ENCODE measurements at places on chromosomes 1 and 21.

GRCh38 chr1:16960560-16961296, 19.7 kb downstream of the MFAP2 start:
- DNase-seq: peak; percentile 66

- DNase-seq: peak; percentile 80
Observed at GRCh38 chr1:109667452-109668122, at the start of gene GSTM2. TSS of gene GSTM2 (plus strand) at chr1:109668057. CDS start at chr1:109668116, 59 bp downstream.

- DNase-seq: no peak
Observed at GRCh38 chr1:98903261-98903660, 101.4 kb downstream of the PLPPR5 start.

GRCh38 chr21:40841524-40842196, 5.3 kb downstream of the DSCAM start:
- no peak for DNase-seq

DNA sequence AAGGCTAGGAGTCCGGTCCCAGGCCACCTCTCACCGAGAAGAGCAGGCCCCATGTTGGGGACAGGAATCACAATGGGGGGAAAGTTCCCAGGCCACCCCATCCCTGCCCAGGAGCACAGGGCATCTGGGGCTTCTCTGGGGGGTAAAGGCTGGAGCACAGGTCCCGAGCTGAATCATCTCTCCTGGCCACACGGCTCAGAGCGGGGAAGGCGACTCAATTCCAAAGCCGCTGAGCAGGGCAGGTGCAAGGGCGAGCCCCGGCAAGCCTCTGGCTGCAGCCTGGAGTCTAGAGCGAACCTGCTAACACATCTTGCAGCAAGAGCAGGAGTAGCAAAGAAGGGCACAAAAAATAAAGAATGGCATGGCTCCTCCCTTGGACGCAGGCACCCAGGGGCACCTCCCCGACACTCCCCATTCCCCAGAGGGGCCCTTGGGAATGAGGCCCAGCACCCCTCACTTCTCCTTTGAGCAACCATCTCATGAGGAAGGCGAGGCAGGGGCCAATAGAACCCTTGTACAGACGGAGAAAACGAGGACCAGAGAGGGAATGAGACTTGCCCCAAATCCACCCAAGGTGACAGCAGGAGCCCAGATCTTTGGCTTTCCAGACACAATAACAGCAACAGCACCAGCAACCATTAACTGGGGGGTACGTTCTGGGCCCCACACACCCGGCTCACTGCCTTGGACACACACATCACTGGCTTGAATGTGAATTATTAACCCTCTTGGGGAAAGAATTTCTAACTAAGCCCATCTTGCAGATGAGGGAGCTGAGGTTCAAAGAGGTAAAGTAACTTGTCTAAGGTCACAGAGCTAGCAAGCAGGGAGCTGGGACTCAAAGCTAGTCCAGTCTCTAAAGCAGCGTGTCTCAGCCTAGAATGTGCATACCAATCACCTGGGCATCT, 20.7 kb upstream of the ALDH4A1 start:
- DNase-seq: no peak

DNA sequence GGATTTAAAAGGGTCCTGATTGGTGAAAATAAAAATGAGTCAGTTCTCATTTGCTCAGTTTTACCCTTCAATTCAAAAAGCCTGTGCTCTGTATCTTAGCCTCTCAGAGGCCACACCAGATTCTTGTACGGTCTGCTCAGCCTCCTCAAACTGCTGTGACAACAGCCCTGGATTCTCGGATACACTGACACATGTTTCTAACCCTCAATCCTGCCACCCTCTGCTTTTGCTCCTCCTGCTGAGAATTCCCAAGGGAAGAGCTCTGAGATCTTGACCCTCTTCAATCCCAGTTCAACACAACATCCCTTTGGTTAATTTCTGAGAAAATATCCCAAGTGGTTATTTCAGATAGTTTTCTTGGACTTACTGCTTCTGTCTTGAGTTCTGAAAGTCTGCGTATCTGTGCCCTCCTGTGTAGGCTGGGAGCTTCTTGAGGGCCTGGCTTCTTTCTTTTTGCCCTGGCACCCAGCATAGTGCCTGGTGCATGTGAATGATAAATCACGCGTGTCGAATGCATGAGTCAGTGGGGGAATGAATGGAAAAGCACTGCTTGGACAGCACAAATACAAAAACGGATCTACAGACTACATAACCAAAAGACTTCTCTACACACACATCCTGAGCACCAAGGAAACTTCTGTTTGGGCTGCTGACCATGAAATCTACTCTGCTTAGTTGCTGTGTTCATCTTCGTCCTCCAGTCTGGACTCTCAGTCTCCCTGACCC, 24.5 kb downstream of the IRF2BP2 start:
- no peak for DNase-seq

GRCh38 chr1:209873067-209873799, 45.5 kb downstream of the UTP25 start:
- DNase-seq: no peak

DNA sequence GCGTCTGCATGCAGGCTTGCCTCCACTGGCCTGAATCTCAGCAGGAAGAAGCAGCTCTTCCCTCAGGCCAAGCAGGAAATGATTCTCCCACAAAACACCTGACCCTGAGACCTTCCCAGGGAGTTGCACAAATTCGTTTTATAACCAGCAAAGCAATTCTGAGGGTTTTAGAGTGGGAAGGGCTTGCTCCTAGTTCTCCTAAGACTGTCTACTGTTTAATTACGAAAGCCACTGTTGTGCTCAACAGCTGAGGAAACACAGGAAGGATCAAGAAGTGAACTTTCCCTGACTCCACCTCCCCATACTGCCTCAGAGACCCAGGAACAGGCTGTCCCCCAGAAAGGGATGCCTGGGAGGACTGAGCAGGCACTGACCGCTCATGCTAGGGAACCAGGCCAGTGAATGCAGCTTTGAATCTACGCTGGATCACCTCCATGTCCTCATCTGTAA, 37.0 kb upstream of the PUM1 start:
- no peak for DNase-seq

DNA sequence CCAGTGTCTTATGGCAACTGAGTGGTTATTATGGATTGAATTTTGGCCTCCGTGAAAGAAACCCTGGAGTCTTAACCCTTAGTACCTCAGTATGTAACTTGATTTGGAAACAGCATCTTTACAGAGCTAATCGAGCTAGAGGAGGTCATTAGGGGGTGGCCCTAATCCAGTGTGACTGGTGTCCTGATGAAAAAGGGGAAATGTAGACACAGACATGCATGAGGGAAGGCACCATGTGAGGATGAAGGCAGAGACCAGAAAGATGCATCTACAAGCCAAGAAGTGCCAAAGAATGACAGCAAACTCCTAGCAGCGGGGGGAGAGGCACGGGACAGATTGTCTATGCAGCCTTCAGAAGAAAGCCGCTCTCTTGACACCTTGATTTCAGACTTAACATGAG, 14.7 kb downstream of the DOP1B start:
- no peak for DNase-seq

- DNase-seq: no peak
Observed at GRCh38 chr1:114549137-114549536, 32.3 kb downstream of the BCAS2 start.

GRCh38 chr1:82465024-82465423, 664.3 kb downstream of the ADGRL2 start:
- DNase-seq: no peak

DNA sequence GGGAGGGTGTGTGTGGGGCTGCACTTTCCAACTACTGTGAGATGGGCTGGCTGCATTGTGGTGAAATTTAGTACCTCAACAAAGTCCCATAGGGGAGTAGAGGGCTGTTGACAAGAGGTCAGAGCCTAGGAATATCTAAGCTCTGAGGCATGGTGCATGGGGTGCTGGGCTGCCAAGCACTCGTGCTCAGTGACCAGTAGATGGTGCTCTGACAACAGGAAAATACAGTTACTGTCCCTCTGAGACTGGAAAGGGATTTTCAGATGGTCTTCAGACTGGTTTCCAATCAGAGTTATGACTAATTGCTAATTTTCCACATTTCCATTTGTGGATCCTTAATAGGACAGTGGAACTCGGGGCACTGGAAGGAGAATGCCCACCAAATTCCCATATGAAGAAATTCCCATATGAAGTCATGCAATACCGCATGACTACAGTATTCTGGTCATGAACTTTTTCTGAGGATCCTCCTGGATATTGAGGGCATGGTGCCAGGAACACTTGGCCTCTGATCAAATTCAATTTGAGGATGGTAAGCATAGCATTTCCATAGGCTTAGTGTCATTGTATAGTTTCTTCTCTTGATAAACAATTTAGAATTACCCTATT, 4.1 kb upstream of the CACNA1E start:
- no peak for DNase-seq

- no peak for DNase-seq
Observed at GRCh38 chr1:50157306-50157941, 48.7 kb downstream of the ELAVL4 start.

DNA sequence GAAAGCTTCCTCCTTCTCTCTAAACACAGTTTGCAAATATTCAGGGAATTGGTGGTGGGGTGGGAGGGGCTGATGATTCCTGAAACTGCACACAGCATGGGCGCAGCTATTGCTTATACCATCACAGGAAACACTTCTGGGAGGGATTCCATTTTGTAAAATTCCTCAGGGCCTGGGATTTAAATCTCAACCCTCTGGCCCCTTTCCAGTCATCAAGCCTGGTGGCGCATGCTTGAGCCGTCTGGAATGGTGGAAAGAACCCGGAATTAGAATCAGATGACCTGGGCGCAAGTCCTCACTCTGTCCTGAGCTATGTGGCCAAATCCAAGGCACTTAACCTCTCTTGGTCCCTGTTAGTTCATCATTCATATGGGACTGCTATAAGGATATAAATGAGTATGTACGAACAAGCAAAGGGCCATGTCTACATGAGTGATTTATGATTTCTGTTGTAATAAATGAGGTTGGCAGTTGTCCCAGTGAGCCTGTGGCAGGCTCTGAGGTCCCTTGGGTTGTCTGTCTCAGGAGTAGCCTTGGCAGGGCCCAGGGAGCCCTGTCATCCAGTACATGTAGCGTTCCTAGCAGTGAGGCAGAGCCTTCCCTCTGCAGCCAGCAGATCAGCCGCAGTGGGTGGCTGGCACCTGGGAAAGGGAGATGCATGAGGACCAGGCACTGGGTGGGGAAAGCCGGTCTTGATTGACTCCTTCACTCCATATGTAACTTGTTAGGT, 72.0 kb downstream of the MAN1C1 start:
- no peak for DNase-seq

GRCh38 chr1:26336477-26337205, 17.3 kb downstream of the CRYBG2 start:
- DNase-seq: peak; percentile 78

- DNase-seq: no peak
Observed at GRCh38 chr1:14071581-14071980, 371.6 kb downstream of the PRDM2 start.

DNA sequence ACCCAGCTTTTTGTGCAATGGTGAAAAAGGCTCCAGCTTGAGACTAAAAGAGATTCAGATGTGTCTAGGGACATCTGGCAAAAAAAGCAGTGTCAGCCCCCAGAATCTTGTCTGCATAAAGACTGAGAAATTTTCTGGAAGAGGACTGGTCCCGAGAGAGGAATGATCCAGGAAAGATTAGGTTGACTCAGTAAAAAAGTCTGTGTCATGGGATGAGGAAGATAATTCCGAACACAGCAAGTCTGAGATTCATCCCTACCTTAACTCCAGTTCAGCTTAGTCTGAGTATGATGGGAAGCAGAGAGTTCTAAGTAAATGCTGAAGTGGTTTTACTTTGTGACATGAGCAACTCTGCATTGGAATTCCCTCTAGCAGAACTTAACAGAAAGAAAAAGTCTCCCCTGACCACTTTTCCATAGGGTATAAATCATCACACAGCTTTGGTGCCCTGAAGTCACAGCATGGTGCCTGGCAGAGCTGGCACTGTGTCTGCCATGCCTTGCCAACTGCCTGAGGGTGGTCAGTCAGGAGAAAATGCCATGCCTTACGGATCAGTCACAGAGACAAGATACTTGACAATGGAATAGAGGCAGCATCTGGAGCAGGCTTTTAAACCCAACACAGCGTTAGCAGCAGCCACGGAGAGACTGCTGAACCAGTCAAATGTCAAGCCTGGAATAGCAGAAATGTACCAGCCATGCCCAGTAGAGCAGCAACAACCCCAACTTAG, 153.4 kb downstream of the ZC3H11B start:
- DNase-seq: no peak

- no peak for DNase-seq
Observed at GRCh38 chr1:154581766-154582165, 14.2 kb downstream of the CHRNB2 start.

GRCh38 chr1:56045062-56045461, 534.3 kb downstream of the PLPP3 start:
- no peak for DNase-seq

- no peak for DNase-seq
Observed at GRCh38 chr1:5995871-5996630, 3.8 kb upstream of the NPHP4 start.
